Omental fat pad (tissue), 4 donors: ENCODE measurements at places on chromosomes 12 and 14.

DNA sequence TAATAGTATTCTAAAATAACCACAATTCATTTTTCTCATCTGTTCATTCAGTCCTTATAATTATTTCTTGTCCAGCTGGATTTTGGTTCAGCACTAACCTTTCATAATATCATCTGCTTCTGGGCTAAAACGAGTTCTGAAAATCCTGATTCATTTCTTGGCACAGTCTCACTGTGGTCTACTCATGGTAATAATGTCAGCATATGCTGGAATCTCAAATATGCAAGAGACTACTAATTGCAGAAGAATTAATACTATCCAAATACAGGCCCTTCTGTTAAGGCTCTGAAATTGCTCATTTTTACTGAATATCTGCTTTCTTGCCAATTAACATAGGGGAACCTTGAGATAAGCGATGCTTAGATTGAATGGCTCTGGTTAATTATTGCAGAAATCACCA lies 597.1 kb downstream of the RPL10L start:
- DNase-seq = no peak

DNA sequence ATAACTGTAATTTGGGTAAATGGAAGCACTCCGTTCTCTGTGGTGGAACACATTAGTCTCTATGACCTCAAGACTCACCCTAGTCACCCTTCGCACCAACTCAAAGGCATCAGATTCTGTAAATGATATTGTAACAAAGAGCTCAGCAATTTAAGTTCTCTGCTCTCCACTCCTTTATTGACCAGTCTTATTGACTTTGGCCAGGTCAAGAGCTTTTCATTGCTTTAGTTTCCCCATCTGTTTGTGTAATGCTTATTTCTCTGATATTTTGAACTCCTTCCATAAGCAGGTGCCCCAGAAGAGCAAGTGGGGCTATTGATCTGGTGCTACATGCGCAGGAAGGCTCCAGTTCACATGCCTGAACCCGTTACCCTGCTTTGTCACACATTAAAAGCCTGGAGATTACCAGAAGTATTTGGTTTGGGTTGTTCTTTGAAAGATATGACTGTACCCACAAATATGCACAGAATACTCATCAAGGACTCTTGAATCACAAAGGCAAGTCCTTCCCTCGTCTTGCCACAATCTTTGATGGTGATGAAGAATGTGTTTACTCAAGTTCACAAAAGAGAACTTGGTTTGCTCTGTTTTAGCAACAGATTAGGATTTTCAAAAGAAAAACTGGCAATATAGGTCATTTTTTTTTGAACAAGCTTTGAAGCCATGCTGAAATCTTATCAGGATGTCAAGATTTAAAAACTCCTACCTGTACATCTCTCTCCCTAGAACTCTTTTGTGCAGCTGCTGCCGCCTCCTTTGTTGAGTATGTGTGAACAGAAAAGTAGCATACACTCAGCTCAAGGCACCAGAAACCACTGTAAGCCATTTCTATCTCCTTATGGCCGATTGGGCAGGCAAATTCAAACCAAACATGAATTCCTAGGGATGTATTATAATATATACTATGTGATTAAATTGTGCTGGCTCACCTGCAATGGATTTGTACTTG lies 193.9 kb downstream of the BCAT1 start:
- DNase-seq = no peak

DNA sequence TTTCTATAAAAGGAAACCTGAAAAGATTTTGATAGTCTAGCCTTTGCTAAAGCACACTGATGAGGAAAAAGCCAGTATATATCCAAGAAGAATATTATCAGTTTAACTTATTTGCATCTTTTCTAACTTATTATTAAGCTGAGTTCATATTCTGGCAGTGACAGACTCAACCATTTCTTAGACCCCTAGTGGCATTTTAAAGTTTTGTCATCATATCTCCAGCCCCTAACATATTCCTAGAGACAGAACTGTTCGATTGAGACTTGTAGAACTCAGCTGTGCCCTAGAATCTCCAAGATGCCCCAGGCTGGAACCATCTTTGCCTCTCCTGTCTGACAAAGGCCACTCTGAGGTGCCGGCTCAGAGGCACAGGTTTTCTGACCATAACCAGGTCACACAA lies 365.6 kb downstream of the NELL2 start:
- no peak for DNase-seq

GRCh38 chr14:34628681-34629135 lies 1.2 kb downstream of the SNX6 start:
- DNase-seq = no peak

- DNase-seq = peak; percentile 28
Observed at GRCh38 chr12:82650627-82651337, 35.9 kb upstream of the TMTC2 start.

GRCh38 chr12:109302358-109302757 lies 6.7 kb downstream of the FOXN4 start:
- no peak for DNase-seq

- no peak for DNase-seq
Observed at GRCh38 chr12:56190695-56191155, 1.4 kb upstream of the SMARCC2 start.

GRCh38 chr12:80769553-80770140 lies 52.9 kb downstream of the MYF5 start:
- no peak for DNase-seq

DNA sequence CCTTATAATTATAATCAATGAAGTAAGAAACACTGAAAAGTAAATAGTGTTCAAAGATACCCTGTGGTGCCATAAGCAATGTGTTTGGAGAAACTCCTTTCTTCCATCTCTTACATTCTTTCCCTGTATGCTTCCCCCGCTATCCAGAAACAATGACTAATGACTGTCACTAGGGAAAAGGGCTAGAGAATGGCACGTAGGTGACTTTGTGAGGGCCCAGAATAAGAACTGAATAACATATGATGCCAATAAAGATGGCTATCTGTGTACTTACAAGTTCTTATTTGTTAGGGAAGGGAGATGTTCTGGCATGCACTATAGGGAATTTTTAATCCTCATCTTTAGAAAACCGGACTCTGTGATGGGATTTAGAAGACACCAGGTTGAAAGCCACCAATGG lies 4.7 kb upstream of the KRT7 start:
- no peak for DNase-seq

DNA sequence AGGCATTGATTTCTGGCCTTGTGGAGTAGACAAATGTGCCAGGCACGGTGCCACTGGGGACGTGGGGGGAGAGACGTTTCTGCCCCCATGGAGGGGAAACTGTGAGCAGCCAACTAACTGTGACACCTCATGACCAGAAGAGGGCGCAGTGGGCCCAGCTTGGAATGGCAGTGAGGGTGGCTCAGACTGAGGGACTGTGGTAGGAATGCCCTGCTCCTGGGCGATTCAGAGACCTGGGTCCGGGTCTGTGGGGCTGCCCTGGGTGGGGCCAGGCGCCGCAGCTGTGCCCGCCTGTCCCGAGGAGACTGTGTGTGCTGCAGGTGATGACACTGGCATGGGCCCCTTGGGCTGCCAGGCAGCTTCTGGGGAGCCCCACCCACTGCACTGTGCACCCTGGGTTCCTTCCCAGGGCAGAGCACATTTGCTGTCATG lies 60.6 kb downstream of the SLC25A47 start:
- peak; percentile 50 for DNase-seq

DNA sequence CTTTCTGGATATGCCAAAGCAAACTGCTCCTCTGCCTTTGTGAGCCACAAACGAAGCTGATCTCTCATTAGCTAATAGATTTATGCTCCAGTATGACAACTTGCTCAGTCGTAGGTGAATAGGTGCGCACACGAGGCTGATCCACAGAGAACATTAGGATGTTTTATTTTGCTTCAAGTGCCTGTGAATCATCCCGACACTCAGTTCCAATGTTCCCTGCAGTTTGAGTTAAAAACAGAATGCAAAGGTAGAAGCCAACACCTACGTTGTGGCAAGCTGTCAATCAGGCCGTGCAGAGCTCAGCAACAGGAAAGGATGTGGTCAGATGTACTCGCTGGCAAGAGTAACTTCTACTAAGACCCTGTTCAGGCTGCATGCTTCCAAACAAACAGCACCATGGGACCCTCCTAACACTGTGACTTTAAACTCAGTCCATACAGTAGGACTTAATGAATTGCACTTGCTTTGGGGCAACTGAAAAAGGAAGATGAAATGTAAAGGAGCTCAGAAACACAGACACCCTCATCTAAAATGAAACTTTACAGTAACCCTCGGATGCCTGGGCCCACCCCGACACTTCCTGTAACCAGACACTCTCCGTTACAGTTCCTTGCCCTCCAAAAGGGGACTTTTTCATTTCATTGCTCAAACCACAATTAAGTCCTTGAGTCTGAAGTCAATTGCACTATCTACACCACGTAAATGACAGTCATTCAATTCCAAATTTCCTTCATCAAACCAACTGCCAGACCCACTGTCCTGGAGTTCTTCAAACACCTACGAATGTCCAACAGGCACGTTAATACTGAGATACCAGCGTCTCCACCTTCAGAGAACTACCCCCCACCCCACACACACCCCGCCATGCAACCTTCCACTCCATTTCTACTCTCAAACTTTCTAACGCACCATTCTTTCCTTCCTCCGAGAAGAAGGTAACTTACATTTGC lies 1.6 kb downstream of the CCDC88C start:
- no peak for DNase-seq

DNA sequence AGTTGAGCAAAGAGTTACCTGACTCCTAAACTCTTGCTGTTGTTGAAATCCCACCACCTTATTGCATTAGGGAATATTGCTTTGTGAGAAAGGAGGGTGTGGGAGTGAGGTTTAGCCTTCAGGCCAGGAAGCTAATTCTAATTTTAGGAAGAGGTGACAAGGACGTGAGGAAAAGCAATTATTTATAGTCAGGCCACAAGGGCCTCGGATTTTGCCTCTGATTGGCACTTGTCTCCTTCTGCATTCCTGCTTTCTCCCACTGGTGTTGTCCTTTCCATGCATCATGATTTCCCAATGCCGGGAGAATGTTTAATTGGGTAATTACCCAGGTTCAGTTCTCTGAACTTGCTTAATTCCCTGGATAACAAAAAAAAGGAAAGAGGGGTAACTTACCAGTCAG lies 37.9 kb upstream of the SLC38A2 start:
- no peak for DNase-seq

- no peak for DNase-seq
Observed at GRCh38 chr12:43789941-43790340, 16.2 kb downstream of the TWF1 start.

- DNase-seq = no peak
Observed at GRCh38 chr14:64464651-64465050, 648 bp upstream of the AKAP5 start.

DNA sequence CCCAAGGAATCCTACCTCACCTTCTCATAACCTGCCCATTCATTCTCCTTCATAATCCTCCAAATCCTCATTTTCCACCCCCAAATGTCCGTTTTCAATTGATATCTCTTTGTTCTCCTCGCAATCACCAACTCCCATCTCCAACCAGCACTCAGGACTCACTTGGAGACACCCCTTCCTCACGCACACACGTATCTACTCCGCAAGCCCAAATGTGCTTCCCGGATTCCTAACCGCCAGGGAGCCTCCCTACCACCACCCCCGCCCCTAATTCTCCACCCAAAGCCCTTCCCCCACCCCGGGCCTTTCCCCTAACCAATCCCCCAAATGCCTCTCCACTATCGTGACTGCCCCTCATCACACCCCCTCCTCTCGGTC lies 304 bp downstream of the KCTD10 start:
- no peak for DNase-seq

DNA sequence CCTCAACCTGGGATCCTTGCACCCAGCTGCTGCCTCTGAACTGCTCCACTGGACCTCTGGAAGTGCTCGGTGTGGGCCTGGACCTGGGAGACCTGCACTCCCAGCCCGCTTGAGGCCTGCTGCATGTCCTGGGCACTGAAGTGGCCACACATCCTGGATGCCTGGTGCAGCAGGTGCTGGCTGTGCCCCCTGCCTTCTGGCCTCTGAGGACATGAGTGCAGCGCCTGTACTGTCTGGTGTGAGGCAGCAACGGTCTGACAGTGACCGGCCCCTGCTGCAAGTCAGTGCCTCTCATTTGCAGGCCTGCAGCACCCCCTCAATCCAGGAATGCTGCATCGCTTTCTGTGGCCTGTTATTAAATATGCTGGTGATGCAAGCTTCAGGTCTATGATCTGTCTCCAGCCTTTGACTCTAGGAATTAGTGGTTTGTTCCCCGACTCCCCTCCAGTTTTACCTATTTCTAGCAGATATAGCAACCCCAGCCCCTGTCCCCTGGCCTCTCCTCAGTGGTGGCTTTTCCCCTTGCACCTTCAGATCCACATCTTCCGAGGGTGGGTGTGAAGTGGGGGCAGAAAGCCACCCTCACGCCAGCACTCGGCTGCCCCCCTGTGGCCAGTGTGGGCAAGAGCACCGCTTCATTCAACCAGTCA lies 3.6 kb downstream of the SMIM41 start:
- no peak for DNase-seq
